ENCODE measurements at places on chromosomes 11 and 22.

- DNase-seq = no peak
Measured at GRCh38 chr11:112971195-112971594, 10.0 kb downstream of the NCAM1 start.

- DNase-seq = no peak
Measured at GRCh38 chr11:68398995-68399851, 61.3 kb upstream of the PPP6R3 start.

DNA sequence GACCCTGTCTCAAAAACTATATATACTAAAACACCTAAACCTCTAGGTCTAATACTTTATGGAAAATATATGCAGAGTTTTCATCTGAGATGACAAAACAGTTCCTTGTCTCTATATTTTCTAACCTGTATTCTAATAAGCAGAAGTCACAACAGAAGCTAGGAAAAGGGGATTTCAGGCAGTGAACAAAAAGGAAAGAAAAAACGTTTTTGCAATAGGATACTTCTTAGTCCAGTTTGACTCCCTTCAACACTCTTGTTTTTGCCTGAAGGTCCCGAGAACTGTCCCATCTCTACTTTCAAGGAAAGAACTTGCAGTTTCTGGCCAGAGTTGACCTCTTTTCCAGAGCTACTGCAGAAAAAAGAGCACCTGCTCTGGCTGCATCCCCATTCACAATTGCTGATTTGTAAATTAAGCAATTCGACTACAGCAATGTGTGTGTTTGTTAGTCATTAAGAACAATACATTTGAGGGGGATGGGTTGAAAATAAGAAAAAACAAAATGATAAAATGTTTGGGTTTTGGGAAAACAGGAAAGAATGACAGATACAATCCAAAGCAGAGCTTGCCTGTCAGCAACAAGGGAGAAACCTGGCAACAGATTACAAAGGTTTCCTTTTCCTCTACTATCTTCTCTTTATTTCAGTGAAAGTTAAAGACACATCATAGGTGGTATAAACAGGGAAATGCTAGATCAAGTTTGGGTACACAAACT is 160.0 kb downstream of the FCHSD2 start:
- DNase-seq = no peak

DNA sequence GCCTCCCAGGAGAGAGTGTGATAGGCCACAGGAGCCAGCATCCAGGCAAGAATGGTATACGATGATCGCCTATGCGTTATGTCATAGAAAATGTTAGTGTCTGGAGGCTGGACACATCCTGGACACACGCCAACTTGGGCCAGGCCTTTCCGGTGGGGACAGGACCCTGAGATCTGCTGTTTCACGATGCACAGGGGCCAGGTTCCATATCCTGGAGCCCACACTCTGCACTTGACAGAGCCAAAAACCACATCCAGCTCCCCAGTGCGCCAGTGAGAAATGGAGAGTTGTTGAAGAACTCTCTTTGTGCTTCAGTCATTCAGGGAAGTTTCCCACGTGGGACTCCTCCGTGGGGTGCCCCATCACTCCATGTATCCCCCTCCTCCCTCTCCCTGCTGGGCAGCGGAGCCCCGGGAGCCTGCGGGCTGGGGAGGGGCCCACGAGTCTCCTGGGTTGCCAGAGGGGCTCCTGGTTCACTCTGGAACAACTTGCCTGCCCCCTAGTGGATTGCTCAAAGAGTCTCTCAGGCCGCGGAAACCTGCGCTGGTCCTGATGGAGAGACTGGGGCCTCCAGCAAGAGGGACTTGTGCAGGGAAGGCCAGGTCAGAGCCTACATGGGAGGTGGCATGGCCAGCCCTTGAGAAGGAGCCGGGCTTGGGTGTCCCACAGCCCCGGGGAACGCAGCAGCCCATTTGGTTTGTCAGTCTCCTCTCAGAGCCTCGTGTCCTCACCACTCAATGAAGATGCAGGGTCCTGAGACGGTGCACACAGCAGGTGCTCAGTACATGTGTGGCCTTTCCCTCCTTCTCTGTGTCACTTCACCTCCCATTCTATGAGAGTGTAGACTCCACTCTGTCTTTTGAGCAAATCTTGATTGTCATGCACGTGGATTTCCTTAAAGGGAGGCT is 10.2 kb upstream of the LRRC32 start:
- DNase-seq = peak; percentile 56

DNA sequence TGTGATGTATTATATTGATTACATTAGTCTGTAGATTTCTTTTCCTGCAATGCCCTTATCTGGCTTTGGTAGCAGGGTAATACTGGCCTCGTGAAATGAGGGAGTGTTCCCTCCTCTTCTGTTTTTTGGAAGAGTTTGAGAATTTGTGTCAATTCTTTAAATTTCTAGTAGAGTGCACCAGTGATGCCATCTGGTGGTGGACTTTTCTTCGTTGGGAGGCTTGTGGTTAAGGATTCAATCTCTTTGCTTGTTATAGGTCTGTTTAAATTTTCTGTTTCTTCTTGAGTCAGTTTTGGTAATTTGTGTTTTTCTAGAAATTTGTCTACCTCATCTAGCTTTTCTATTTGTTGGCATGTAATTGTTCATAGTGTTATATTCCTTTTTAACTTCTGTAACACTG is 18.9 kb downstream of the SHANK3 start:
- DNase-seq = peak; percentile 34

DNA sequence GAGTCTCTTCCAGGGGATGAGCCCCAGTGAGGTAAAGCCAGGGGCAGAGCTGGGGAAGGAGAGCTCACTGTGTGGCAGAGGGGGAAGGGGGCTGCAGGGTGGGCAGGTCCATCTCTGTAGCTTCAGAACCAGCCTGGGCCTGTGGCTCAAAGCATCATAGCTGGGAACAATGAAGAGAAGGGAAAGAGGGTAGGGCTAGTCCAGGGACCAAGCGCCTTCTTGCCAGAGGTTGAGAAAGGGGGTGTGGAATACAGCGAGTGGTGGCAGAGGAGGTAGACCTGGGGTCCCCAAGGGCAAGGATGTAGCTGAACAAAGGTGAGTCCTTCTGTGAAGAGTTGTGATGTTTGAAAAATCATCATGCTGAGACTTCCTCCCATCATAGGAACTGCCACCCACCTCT is 1.2 kb upstream of the PLA2G3 start:
- no peak for DNase-seq

- DNase-seq = peak; percentile 85
Measured at GRCh38 chr11:64846998-64847666, 2.7 kb upstream of the CDC42BPG start.

DNA sequence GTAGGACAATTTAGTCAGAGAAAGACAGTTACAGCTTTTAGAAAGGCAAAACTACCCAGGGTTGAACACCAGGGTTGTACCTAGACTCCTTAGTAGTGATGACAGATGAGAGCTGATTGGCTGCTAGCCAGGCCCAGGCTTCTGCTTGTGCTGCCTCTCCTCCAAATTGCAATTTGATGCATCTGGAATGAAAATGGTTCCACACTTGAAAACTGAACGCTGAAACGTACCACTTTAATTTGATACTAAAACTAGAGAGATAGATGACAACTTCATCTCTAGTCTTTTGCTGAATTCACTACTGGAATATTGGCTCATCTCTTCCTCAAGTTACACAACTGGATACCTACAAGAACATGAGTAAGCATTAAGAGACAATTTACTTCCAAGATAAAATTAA is 19.2 kb upstream of the FNBP4 start:
- no peak for DNase-seq

GRCh38 chr11:120500414-120501071 is 11.0 kb upstream of the GRIK4 start:
- no peak for DNase-seq

DNA sequence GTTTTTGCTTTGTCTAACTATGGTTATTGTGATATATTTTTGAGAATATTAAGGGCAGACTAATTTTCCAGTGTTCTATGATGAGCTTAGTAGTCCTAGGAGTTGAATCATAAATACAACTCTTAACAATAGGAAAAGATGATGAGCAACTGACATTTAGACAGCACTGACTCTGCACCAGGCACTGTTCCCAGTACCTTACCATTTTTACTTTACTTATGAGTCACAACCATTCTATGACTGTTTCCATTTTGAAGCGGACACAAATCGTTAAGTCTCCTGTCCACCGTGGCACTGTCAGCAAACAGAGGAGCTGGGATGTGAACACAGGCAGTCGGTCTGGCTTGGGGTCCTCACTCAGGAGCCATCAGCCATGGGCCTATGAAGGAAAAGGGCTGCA is 3.4 kb upstream of the SCGB2A2 start:
- DNase-seq = peak; percentile 85

- DNase-seq = no peak
Measured at GRCh38 chr22:31271026-31271425, 21.3 kb downstream of the PIK3IP1 start.

DNA sequence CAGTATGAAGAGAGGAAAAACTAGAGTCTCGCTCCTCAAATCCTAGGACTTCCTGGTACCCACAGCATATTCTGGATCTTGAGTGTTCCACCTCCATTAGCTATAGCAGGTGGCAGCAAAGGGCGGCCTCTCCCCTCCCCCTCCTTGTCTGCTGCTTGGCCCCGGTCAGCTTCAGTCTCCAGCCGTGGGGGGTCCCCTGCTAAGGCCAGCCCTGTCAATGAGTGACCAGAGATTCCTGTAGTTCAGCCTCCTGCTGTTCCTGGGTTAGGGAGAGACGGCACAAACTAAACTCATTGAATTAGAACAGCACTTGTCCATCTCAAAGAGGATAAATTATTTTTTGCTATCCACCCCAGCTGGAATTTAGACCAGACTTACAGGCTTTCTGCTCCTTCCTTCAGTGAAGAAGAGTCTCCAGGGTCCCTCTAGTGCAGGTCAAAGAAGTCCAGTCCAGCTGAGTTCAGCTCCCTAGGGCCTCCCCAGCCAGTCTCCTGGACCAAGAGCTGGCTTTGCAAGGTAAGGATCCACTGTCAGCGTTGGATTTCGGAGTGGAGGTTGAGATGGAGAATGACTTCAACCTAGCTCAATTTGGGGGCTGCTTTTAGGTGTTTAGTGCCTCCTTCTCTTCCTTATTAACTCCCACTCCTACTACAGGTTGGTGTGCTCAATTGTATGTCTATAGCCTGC is 1.1 kb upstream of the PHLDB1 start:
- DNase-seq = no peak

DNA sequence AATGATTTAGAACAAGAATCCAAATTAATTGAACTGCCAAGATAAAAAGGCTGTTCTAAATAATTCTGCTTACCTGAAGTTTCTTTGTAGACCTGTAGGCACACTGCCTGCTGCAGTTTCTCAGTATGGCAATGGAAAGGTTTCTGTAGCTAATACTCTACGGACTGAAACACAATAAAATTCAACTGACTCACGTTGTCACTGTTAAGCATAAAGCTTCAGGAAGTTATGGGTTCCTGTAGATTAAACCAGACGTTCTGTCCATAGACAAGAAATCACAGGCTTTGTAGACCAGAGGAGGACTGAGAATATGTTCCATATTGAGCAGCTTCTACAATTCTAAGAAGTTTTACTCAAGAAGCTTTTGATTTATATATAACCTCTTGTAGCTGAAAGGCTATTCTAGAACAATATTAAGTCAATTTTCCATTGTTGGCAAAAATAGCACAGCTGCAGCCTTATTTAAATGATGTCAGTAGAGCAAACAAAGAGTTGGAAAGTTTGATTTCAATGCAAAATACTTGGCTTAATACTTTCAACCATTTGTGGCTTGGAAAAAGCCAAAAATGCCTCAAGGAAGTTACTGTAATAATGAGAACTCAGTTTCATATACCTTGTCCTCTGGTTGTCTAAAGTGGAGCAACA is at the start of gene GLYATL2:
Gene GLYATL2, minus strand, starts transcription at position 344 of the 645 bp plus-strand sequence. CDS start 5,092 bp downstream, outside the sequence.
- DNase-seq = no peak

- DNase-seq = no peak
Measured at GRCh38 chr11:78195917-78196560, 7.3 kb downstream of the USP35 start.

DNA sequence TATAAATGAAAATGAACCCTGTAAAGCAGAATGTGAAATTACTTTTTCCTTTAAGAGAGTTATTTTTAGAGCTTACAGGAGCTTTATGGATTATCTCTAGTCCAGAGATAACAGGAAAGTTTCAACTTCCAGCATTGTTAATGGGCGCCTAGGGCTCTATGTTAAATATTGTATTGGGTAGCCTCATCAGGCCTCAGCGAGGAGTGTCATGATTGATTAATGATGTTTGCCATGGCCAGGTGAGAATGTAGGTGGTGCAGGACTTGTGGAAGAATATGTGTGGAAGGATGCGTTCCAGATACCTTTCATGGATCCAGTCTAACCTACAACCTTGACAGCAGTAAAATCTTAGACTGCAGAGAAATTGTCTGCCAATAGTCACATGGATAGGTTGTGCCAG is 50.6 kb downstream of the ME3 start:
- no peak for DNase-seq

DNA sequence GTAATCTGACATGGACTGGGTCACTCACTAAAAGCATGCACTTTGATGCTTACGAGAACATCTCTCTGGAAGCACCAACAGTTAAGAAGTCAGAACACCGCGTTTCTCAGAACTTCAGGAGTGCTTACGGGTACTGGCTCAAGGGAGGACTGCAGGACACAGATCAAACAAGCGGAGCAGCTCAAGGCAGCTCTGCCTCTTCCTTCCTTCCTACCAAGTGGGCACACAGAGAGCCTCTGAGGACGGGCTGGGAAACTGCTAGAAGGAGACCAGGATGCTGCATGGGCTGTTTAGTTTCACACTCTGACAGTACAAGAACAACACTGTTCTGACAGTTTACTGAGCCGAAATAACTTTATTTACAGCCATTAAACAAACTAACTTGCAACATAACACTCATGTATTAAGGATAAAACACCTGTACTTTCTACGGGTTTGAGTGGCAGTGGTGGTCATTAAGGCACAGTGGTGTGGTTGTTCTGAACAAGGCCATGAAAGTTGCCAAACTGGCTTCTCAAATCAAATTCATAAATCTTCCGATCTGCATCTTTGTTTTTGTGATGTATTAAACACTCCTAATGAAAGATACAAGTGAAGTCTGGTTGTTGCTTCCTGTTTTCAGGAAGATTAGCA is 37.5 kb downstream of the ARFGAP3 start:
- no peak for DNase-seq

- peak; percentile 40 for DNase-seq
Measured at GRCh38 chr11:122863704-122864326, 18.7 kb upstream of the JHY start.

DNA sequence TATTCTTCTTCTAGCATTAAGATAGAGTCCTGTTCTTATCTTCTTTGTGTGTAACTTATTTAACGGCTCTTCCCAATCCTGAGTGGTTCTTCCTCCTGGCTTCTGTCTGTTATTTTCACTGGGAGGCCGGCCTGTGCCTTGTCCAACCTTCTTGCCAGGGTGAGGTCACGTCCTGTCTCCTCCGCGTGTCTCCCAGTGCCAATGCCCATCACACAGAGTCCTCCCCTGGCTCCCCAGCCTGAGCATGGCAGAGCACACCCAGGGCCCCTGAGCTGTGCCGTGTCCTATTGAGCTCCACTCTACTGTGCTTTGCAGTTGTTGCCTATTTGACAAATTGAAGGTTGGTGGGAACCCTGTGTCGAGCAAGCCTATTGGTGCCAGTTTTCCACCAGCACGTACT is 487.3 kb downstream of the BRD1 start:
- DNase-seq = no peak

- DNase-seq = no peak
Measured at GRCh38 chr11:100240025-100240539, 447.0 kb upstream of the ARHGAP42 start.

- no peak for DNase-seq
Measured at GRCh38 chr11:21053466-21053865, 384.1 kb downstream of the NELL1 start.
